ENCODE measurements at places on chromosomes 3 and 15.

- DNase-seq, result no peak
Measured at GRCh38 chr3:86989006-86989405, 1.9 kb downstream of the VGLL3 start.

GRCh38 chr3:121817753-121818152 is 17.1 kb downstream of the IQCB1 start:
- no peak for DNase-seq

DNA sequence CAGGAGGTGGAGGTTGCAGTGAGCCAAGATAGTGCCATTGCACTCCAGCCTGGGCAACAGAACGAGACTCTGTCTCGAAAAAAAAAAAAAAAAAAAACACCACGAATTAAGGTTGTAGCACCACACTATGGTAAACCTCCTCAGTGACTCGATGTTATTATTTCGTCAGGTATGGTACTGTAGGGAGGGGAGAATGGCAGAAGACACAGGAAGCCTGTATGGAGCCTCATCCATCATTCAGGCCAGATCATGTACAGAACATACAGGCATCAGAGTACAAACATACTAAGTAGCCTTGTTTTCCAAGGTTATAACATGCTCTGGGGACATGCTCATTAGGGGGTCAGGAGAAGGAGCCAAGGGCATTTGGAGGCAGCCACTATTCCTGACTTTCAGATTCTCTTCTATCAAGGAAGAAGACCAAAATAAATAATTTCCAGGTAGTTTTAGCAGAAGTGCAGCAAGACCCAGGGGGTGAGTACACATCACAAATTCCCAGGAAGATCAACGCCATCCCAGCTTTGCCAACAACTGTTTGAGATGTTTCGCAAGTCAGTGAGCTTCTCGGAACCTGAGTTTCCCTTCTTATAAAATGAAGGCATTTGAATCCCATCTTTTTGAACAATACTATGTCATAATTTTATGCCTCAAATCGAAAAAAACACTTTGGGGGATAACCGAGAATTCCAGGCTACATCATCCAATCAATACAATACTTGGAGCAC is 79.8 kb downstream of the FOXP1 start:
- DNase-seq, result no peak

DNA sequence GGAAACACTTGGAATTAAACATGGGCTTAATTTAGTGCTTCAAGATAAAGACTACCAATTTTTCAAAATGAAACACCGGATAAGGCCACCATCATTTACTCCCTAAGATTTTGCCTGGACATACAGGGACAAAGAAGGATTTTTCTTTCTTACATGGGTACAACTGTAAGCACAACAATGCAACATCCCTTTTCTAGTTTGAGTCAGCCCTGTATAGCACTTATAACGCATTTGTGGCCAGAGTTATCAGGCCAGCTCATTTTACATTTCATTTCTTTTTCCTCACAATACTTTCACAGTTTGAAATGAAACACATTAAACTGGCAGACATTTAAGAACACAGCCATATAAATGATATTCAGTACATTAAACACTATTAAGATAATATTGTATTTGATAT is 9.8 kb upstream of the SUCNR1 start:
- no peak for DNase-seq

DNA sequence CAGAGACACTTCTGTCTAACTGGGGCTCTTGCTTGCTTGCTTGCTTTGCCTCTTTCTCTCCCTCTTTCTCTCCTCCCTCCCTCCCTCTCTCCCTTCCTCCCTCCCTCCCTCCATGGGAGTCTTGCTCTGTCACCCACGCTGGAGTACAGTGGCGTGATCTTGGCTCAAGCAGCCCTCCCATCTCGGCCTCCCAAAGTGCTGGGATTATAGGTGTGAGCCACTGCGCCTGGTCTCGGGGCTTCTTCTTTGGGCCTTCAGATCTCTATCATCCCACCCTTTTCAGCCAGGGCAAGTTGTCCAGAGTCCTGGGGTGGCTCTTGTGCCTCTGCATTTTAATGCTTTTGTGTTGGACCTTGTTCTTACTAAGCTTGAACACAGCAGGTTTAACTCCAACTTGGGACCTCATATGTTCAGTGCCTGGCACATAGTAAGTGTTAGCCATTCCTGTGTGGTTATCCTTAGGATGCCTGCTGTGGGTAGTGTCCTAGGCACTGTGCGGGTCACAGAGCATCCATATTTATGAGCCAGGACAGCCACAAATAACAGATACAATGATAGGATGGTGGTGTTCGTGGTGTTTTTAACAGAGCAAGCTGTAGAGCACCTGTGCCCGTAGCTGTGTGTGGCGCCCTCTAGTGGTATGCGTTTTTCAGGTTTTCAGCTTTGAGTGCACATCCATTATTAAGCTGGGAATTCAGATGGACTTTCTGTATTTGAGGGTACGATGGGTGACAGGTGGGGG is 75.1 kb downstream of the CCK start:
- peak; percentile 10 for DNase-seq

- DNase-seq, result no peak
Measured at GRCh38 chr15:100405179-100405578, 63.4 kb upstream of the ADAMTS17 start.

GRCh38 chr15:81301815-81302399 is 22.0 kb downstream of the STARD5 start:
- no peak for DNase-seq

DNA sequence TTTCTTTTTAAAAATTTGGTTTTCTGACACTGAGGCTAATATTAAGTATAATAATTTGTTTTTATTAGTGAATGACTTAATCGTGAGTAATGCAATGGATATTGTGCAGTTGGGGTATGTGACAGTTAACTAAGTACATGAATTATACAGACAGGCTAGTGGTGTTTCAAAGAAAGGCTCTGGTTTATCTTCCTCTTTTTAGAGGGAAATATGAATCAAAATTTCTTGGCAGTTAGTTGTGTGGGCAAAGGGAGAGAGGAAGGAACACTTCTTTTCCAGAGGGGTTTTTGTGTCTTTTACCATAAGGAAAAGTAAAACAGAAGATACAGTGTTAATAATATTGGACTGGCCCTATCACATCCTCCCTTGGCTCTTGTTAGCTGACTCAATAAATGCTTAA is 2.7 kb downstream of the ZNF654 start:
- no peak for DNase-seq

DNA sequence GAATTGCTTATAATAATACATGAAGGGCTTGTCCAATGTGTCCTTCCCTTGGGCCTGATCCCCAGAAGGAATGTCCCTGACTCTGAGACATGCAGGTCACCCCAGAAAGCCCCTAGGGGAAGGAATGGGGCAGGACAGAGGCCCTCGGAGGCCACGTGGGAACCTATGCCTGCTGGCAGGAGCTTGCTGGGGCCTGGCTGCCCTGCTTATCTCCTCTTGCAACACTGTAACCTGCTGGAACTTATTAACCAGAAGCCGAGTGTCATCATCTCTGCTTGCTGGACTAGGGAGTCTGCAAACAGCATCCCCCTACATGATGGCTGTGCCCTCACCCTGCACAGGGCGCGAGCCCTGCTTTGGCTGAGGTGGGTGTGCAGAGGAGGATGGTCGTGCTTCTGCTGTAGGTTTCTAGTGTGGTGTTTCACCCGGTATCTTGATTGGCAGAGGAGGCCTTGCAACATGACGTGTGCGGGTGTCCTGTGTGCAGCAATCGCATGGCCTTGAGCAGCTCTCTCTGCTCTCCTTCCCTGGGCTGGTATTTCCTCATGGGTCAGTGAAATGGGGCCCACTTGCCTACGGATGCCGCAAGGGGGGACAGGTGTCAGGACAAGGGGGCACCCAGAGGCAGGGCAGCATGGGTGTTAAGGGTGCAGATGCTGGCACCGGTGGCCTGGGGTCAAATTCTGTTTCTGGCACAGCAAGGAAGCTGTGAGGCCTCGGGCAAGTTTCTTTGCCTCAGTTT is 5.0 kb downstream of the CHST13 start:
- DNase-seq, result no peak

- DNase-seq, result peak; percentile 40
Measured at GRCh38 chr3:77407441-77407840, 367.5 kb downstream of the ROBO2 start.

GRCh38 chr3:110528305-110529121 is 543.1 kb upstream of the NECTIN3 start:
- no peak for DNase-seq

DNA sequence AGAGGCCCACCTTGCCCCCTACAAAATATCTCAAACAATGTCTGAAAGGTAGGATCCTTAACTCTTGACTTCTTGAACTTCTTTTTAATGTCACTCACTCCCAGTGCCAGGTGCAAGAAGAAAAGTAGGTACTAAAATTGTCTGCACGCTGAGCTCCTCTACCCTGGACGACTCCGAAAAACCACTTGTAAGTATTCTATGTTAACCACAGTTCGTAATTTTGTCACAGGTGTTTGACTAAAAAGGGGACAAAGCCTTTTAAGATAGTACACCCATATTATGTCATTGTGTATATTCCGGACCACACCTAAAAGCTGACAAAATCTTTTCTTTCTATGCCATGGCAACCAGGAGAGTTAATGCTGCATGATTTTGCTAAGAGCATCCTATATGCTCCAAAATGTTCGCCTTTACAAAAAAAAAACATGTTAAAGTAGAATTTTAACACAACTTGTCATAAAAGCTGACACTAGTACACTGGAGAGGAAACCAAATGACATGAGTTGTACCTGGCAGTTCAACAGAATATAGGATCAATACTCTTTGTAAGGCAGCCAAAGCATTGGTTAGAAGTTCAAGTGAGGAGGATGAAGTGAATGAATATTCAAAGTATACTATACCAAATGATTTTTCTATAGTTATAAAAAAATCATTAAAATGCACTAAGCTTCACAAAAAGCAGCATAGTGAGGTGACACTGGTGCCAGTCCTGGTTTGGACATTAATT is 210.5 kb downstream of the FOXP1 start:
- peak; percentile 23 for DNase-seq

GRCh38 chr3:141399200-141399599 is 30.9 kb downstream of the ZBTB38 start:
- DNase-seq, result no peak

GRCh38 chr15:23647421-23648370 is at the start of gene MAGEL2:
TSS of gene MAGEL2 (minus strand) at chr15:23647867. CDS start at chr15:23647742, 125 bp downstream.
- DNase-seq, result no peak

- no peak for DNase-seq
Measured at GRCh38 chr15:68789534-68790241, 31.0 kb downstream of the ANP32A start.

- no peak for DNase-seq
Measured at GRCh38 chr3:170754311-170754693, 115.7 kb downstream of the RPL22L1 start.

- DNase-seq, result no peak
Measured at GRCh38 chr15:95922431-95922830, 408.1 kb upstream of the NR2F2 start.

DNA sequence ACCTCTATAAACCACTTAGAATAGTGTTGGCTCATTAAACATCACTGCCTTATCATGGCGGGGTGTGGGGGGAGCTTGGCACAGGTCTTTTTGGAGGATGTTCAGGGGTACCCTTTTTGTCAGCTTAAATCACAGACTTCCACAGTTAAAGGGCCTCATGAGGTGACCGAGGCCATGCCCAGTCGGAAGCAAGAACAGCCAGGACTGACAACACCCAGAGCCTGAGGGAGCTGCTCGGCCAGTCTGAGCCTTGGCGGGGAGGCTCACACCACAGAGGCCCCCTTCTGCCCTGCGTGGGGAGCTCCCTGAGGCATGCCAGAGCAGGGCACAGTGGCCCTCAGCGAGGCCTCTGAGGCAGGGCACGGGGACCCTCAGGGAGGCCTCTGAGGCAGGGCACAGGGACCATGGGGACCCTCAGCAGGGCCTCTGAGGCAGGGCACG is 49.5 kb downstream of the UMPS start:
- DNase-seq, result no peak

DNA sequence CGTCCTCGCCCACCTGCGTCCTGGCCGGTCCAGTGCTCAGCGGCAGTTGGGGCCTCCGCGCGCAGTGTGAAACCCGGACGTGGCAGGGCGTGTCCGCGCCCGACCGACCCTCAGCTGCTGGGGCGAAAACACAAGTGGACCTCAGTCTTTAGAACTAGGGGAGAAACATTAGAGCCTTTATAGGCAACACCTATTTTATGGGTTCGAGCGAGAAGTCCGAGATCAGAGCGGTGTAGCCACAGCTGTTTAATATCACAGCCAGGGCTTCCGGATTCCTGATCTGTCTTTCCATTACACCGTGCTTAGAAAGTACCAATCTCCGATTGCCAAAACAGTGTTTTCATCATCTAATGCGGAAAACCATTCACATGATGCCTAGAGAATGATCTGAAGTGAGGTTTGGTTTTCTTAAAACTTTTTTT is 506 bp downstream of the RAD51 start:
- DNase-seq, result no peak

GRCh38 chr15:67998599-67999133 is 55.4 kb upstream of the PIAS1 start:
- no peak for DNase-seq

- no peak for DNase-seq
Measured at GRCh38 chr15:44009038-44009437, 182.2 kb downstream of the WDR76 start.

- DNase-seq, result no peak
Measured at GRCh38 chr15:44636976-44637375, 26.5 kb downstream of the SPG11 start.

DNA sequence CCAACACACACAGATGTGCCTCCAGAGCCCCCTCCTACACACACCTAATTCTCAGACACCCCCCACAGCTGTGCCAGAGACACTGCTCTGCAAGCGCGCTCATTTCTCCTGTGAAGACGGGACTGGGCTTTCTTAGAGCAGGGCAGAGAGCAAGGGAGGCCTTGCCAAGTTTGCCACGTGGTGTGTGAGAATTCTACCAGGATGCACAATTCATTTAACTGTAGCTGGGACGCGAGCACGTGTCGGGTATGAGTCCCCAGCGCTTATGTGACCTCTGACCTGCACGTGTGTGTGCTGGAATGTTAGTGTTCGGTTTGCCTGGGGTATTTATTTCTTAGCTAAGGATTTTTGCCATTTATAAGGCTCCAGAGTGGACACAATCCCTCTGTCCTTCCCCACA is 37.0 kb downstream of the FEM1B start:
- no peak for DNase-seq

GRCh38 chr15:101329867-101330380 is 34.9 kb upstream of the SNRPA1 start:
- no peak for DNase-seq

DNA sequence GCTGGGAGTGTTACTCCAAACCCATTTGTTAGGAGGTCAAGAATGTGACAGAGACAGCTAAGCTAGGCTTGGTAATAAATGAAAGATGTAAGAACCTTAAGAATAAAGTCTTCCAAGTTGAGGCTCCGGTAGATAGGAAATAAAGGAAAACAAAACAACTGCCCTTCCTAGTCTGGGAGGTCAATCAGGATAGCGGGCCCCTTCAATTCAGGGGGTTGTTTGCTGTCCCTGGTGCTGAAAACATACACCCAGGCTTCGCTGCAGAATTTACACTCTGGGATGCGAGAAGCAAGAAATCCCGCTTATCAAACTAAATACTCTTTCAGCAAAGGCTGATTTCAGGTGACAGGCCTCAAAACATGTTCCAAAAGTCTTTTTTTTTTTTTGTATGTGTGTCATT is 393.4 kb downstream of the NTRK3 start:
- no peak for DNase-seq

- DNase-seq, result no peak
Measured at GRCh38 chr15:61822511-61822910, 237.7 kb downstream of the VPS13C start.

- DNase-seq, result no peak
Measured at GRCh38 chr3:160224811-160225175, 429 bp upstream of the C3orf80 start.
